ENCODE measurements at places on chromosomes 11 and 22.

GRCh38 chr22:43007519-43008102 lies 7.3 kb downstream of the PACSIN2 start:
- no peak for DNase-seq

- no peak for DNase-seq
Measured at GRCh38 chr11:131944736-131945135, 574.3 kb downstream of the NTM start.

- no peak for DNase-seq
Measured at GRCh38 chr22:46112405-46112804, 37.9 kb upstream of the PPARA start.

DNA sequence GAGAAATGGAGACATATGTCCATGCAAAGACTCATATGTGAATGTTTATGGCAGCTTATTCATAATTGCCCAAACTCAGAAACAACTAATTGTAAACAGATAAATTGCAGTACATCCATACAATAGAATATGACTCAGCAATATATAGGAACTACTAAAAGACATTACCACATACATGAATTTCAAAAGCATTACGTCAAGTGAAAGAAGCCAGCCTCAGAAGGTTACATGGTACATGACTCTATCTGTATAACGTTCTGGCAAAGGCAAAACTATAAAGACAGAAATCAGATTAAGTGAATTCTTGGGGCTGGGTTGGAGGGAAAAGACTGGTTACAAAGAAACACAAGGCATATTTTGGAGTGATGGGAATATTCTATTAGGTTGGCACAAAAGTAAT lies 7.2 kb downstream of the KCTD21 start:
- no peak for DNase-seq

DNA sequence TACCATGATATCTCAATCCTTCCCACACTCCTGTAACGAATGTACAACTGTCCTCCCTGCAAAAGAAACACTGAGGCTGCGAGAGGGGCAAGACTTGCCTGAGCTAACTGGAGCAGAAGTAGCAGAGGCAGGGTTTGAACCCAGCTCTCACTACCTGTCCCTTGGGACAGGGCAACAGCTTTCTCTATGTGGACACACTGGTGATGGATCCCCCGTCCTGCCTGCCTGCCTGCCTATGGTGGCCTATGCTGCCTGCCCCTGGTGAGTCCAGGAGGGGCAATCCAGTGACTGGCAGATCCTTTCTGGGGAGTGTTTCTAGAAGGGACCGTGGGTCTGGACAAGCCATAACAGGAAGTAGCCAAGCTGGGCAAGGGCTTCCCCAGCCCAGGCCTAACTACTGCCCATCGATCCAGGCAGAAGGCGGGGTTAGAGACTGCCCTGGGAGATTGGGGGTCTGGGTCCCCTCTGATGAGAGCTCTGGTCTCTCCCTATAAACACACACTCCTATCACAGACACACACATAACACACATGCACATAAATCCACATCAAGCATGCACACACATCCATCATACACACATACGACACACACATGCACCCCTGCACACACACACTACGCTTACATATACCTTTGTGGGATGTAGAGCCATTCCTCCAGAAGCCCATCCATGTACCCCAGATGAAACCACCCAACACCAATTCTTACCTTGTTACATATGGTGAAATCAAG lies 1.1 kb upstream of the EMID1 start:
- DNase-seq, result no peak

DNA sequence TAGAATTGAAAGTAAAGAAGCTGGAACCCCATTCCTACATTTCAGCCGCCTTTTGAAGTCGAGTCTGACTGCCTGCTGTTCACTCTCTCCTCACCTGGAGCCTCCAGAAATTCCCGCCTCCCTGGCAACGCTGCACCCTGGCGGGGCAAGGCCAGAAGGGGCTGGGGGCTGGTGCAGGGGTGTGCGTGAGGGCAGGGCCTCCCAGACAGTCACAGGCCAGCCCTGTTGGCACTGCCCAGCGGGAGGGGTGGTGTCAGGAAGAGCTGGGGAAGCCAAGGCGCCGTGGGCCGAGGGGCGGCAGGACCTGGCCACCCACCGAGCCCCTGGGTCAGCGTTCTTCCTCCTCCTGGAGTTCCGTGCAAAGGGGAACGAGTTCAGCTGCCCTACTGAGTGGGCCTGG lies 123.2 kb downstream of the KCNQ1OT1 start:
- no peak for DNase-seq

- DNase-seq, result no peak
Measured at GRCh38 chr11:34302046-34302921, 55.5 kb downstream of the ABTB2 start.

DNA sequence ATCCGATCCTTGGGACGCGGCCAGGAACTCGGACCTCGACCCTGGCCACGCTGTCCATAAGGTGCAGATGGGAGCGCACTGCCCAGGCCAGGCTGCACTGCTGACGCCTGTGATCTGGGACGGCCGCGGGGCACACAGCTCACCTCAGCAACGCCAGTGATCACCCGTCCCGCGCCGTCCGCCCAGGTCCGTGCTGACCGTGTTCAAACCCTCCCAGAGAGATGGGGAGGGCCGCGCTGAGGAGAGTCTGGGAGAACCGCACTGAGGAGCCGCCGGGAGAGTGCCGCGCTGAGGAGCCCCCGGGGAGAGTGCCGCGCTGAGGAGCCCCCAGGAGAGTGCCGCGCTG lies 636 bp downstream of the KCNQ1OT1 start:
- no peak for DNase-seq

GRCh38 chr11:34643311-34643710 lies 22.4 kb downstream of the EHF start:
- no peak for DNase-seq

DNA sequence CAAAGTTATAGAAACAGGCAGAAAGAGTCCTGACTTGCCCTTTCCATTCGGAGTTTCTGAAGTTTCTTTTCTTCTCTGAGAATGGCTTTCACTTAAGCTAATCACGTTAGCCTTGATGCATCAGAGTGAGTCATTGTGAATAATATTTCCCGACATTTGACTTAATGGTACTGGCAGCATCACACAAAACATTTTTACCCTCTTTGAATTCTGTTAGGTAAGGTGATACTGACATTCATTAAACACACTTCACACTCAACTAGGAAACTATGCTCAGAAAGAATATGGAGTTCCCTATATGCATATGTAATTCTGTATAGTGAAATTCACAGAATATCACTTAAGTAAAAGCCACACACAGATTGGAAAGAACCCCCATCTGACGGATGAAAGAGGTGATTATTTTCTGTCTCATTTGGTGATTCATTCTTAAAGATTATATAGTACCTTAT lies 120.8 kb upstream of the ARHGAP20 start:
- no peak for DNase-seq

DNA sequence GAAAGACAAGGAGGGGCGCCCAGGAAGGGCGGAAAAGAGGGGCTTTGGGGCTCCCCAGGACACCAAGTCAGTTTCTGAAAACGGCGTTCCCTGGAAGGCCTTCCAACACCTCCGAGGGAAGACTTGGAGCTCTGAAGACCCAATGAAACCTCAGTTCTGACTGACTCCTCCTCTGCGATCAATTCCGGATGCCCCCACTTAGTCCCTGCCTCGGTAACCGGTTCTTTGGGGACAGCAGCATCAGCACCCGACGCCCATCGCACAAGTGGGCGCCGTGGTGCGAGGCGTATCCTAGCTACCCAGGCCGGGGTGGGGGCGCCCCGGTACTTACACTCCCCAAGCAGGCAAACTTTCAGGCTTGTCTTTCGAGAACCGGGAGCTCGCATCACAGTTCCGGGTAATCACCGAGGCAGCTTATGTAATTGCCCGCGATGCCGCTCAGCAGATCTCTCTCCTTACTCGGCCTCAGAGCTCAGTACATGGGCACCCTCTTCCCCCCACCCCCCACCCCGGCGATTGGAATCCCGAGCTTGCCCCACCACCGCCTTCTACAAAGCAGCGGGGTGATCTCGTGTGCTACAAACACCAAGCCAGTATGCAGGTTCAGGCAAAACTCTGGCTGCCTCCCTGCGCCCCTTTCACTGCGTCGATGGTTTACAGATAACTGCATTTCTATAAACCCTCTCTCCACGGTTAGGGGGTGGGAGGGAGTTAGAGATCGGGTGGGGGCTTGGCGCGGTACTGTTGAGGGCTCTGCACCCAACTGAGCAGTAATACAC lies 2.0 kb downstream of the TENM4 start:
- no peak for DNase-seq

DNA sequence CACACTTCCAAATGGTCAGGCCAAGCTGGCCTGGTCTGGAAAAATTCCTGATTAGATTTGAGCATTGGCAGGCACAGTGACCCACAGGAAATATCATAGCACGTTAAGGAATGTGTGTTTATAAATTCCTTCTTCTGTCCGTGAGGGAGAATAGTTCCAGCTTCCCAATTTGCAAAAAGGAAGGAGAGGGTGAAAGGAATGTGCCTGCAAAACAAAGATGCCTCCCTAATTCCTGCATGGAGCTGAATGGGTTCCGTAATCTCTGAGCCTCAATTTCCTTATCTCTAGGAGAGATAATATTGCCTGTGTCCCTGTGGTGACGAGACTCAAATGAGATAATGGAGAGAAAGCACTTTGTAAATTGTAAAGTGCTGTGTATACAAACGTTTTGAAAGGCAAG lies 105.1 kb downstream of the FEZ1 start:
- no peak for DNase-seq

GRCh38 chr11:123509737-123510578 lies 79.9 kb downstream of the GRAMD1B start:
- DNase-seq, result no peak

DNA sequence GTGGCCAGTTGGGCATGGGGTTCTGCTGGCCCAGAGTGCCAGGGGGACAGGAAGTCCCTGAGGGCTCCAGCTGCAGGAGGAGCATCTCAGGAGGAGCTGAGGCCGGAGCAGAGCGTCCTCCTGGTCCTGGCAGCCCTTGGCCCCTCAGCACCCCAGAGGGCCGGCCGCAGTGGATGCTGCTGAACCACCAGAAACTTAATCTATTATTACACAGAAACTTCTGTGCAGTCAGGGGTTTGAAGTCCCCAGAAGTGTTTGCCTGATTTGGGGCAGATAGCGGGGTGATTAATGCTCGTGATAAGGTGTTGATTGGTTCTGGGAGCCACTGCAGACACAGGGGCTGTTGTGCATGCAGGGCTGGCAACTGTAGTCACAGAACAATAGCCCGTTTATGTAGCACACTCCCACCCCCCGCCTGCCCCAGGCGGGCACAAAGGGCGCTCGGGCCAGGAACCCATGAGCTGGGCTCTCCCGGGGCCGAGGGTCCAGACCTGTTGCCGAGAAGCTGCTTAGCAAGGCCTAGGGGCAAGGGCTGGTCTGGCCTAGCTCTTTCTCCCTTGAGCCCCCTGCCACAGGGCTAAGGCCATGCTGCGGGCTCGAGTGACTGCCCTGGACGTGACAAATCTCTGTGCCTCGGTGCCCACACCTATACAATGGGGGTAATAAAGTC lies 29.0 kb upstream of the KCNQ1OT1 start:
- DNase-seq, result no peak

DNA sequence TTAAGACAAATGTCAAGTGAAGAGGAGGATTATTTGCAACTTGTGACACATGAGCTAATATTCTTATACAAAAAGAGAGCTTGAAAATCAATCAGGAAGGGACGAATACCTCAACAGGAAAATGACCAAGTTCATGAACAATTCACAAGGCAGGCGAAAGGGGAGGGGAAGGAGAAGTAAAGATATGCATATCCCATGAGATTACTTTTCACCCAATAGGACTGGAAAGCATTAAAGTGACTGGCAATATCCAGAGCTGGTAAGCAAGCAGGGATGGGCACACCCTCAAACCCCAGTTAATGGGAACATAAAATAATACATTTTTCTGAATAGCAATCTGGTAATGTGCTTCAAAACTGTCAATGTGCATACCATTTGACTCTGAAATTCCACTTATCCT lies 129.5 kb downstream of the SLC1A2 start:
- no peak for DNase-seq

DNA sequence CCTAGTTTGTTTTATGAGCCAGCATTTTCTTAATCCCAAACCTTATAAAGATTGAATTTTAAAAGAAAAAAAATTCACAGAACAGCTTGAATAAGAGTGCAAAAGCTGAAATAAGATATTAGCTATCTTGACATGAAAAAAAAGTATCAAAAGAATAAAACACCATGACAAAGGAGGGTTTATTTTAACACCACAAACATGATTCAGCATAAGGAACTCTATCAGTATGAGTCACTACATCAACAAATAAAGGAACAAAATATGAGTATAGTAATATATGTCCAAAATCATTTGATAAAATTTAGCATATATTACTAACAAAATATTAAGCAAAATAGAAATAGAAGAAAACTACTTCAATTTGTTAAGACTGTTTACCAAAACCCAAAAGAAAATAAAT lies 9.6 kb upstream of the LMO1 start:
- no peak for DNase-seq

DNA sequence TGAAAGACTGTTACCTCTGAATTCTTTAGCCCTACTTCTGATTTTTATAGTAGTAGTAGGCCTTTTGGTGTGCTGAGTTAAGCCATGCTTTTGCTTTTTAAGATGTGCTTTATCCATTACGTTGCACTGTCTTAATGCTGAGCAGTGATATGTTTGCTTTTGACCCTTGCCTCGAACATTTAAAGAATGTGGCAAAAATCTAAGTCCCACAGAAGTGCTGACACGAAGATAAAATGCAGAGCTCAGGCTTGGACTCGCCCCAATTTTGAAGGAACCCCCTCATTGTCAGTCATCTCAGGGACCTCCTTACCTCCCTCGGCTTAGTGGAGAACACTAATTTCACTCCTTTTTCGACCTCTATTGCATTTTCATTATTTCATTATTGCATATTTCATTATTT lies 272.9 kb downstream of the DDX10 start:
- DNase-seq, result no peak

GRCh38 chr11:36565031-36565610 lies 2.7 kb upstream of the RAG1 start:
- no peak for DNase-seq

DNA sequence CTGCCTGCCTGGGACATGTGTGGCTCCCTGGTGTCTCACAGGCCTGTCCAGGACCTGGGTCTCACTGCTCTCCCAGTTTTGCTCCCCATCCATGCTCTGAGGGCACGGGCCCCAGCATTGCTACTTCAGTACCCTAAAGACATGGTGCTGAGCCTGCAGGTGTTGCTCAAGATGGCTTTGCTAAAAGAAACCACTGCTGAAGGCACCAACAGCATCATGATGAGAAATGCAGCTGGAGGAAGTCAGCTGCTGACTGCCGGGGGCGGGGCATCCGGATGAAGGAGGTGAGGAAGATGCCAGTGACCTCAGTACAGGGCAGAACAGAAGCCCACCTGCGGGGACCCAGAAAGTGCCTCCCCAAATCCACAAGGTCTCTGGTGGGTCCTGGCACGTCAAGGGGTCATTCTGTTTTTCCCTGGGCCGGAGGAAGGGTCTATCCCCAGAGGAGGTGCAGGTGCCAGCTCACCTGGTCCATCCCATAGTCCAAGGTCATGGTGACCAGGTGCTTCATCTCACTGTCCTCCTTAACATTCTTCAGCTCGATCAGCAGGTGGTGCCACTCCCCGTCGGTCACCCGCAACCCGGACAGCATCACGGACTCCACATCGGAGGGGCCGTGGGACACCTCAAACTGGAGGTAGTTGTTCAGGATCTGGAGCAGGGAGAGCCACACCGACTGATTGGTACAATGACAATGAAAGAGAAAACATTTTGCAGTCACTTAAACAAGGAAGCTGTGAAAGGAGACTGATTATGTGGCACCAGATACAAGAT lies 63.9 kb downstream of the TRMU start:
- DNase-seq, result no peak

Measured in CD8-positive, alpha-beta T cell (primary cell).